ENCODE measurements at places on chromosomes 2 and 18. TPM values are rescaled to one million over a fixed set of nuclear protein-coding genes. Genes with fewer than 3 reads are reported as not detected.

Gene TACR1
- 0.20 TPM for total RNA-seq

Gene PELI1
- 46.2 TPM for total RNA-seq

Gene DNAJC5G
- not detected for total RNA-seq

Gene GALNT14
- not detected for total RNA-seq

Gene AQP12A
- total RNA-seq, result not detected

Gene IL36G
- total RNA-seq, result not detected

GRCh38 chr2:239498576-239498975 lies 97.8 kb upstream of the HDAC4 start:
- DNase-seq, result no peak

- no peak for DNase-seq
Observed at GRCh38 chr2:35989503-35989902, 366.1 kb upstream of the CRIM1 start.

- DNase-seq, result no peak
Observed at GRCh38 chr2:33848486-33848885, 249.4 kb upstream of the FAM98A start.

- DNase-seq, result no peak
Observed at GRCh38 chr18:51980101-51980500, 359.9 kb upstream of the DCC start.

- no peak for DNase-seq
Observed at GRCh38 chr2:60544954-60545560, 8.4 kb downstream of the BCL11A start.

DNA sequence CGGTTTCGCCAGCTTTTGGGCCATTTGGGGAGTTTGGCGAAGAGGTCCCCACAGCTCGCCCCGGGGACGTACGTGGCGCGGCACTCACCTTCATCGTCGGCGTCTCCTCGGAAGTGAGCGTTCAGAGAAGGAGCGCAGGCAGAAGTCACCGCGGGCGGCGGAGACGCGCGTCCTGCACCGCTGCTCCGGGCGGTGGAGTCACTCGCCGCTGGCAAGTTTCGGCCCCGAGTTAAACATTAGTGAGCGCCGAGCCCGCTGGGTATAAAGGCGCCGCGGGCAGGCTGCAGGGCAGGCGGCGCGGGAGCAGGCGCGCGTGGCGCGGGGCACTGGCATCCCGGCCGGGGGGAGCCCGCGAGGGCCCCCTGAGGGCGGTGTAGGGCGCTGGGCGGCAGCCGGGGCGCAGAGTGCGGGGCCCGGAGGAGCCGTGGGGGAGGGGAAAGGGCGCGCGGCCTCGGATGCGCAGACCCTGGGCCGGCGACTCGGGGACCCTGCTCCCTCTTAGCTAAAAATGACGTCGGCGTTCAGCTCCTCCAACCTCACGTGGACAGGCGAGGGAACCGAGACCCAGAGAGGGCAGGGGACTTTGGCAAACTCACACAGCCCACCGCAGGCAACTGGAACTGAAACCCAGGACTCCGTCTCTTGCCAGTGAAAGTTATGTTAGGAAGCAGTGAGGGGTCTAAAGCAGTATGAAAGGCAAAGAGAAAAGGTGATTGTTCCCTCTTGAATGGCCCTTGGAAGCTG lies at the start of gene DPP4:
Gene DPP4 (minus strand): TSS at position 328 of the 744 bp plus-strand sequence. CDS start 234 bp downstream, at position 94.
- peak; percentile 77 for DNase-seq

DNA sequence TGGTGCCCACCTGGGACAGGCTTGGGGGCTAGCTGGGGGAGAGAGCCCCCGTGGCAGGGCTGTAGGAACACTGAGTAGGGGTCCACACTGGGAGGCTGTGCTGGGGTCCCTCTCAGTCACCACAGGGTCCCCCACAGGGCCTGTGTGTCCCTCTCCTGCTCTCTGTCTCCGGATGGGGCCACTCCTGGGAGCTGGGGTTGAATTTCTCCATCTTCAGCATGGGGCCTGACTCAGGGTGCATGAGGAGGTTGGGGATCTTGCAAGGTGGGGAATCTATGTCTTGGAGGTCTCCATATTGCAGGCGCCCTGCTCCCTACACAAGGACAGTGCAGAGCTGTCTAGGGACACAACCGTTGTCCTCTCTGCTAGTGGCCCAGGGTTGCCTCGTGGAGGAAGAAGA lies 78.7 kb upstream of the HDAC4 start:
- DNase-seq, result no peak

DNA sequence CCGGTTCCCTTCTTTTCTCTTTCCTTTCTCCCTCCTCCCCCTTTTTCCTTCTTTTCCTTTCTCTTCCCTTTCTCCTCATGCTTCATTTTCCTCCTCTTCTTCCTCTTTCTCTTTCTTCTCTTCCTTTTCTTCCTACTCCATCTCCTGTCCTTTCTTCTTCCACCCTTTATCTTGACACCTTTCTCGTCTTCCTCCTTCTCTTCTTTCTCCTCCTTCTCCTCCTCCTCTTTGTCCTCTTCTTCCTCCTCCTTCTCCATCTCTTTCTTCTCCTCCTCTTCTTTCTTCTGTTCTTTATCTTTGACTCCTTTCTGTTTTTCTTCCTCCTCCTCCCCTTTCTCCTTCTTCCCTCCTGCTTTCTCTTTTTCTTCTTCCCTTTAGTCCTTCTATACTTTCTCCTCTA lies 53.2 kb downstream of the CELF4 start:
- no peak for DNase-seq

DNA sequence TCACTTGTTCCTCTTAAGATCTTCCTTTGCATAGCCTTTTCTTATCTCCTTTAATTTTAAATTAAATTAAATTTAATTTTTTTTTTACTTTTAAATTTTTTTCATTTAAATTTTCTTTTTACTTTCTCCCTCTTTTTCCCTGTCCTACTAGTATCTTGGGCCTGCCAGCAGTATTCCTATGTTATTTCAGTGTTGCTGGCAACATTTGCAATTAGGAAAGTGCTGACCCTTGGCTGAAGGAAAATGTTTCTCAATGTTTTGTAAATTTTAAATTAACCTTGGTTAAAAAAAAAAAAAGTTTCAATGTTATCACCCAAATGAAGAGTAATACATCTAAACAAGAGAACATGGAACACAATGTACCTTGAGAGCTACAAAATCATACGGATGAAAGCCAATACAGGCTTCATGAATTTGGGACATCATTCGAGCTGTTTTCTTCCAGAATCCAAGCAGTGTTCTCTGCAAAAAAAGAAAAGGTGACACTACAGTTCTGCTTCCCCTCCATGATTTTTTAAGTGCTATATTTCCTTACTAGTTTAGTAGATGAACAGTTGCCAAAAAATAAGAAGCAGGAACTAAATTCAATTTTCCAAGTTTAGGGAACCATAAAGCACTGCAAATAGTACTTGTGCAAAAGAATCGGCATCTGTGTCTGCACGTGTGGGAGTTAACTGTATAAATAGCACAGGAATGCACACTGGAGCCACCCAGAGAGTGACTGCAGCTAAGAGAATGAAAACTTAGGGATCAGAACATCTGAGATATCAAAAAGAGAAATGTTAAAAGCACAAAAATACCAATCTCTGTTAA lies 55.8 kb downstream of the ICA1L start:
- no peak for DNase-seq

DNA sequence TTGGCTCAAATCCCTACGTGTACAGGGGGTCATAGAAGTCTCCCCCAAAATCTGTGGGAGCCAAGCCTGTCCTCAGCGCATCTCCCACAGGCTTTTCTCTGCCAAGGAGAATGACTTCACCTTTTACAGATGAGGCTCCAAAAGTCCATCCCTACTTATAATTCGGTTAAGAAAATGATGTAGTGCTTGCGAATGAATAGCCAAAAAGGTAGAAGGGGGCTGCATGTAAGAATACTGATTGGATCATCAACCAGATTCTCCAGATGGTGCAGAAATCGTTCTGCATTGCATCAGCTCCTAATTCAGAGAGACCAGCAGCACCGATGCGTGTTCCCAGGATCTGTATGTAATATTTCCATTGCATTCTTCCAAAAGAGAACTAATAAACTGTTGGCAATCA lies 91.9 kb downstream of the EPHA4 start:
- DNase-seq, result no peak

DNA sequence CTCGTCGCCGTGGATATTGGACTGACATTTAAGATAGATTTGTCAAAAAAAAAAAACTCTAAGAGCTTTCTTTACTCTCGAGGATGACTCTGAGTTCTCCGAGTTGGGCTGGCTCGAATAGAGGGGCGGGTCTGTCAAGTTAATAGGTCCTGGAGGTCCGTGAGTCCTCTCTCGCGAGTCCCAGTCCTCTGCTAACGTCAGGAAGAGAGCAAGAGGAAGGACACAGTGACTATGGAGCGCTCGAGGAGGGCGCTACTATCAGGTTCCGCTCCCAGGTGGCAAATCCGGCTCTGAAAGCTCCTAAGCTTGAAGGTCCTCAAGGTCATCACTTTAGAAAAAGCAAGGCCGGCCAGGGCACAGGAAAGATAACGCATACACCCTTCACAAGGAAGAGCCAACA lies 404 bp upstream of the AKAIN1 start:
- no peak for DNase-seq
